ENCODE measurements at places on chromosomes 6 and 20.

DNA sequence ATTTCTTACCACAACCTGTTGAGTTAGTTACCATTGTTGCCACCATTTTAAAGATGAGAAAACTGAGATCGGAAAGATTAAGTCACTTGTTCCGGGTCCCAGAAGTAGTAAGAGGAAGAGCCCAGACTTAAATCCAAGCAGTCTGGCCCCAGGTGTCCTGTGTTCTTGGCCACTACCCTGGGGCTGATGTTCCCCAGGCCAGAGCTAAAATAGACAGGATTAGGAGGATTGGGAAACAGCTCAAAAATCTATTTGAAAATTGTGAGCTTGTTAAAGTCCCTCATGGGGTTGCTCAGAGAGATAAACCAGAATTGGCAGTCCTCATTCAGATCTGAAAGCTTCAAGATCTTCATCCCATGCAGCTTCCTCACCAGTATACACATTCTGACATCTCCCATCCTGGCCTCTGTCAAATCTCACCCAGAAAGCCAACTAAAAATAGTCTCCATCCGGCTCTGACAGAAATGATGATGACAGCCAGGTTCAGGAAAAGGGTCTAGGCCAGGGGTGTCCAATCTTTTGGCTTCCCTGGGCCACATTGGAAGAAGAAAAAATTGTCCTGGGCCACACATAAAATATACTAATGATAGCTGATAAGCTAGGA lies 62.0 kb downstream of the GFOD1 start:
- DNase-seq, result no peak

DNA sequence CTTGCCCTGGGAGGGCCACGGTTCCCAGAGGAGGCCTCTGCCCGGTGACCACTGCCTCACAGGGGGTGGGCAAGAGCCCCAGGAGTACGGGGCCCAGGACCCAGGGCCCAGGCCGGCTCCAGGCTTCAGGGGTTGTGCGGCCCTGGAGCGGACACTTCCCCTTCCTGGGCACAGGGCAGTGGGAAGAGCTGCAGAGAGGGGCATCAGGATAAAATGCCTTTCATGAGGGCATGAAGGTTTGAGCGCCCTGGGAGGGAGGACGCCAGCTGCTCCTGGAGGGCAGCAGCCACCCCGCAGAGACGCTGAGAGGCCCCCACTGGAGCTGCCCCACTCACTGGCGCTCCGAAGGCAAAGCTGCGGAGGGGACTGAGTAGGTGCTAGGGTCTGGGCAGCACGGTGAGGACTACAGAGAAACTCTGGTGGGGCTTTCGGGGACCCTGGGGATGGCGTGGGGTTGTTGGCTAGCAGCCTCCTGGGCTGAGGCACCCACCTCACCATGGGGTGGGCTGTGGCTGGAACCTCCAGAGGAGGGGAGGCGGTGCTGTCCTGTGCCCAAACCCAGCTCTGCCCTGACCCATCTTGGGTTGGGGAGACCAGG lies 10.4 kb downstream of the LAMA5 start:
- no peak for DNase-seq

- DNase-seq, result no peak
These were observed 58.9 kb downstream of the CDH4 start for GRCh38 chr20:61310954-61311353.

- no peak for DNase-seq
These were observed 20.5 kb downstream of the GCLC start for GRCh38 chr6:53524455-53524815.

DNA sequence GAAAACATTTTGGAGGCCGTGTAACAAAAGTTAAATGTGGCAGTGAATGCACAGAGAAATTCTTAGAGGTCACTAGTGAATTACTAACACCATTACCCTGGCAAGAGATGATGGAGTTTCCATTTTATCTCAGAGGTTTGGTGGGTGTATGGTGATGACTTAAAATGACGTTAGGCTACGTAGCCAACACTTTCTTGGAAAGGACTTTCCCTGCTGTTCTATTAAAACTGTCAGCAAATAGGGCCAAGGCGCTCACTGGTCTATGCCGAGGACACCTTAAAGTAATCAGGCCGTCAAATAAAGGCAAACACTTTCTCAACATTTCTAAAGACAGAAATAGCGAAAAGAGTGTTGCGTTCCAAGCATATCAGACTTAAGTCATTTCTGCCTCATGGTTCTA lies 160.8 kb downstream of the GMPR start:
- DNase-seq, result no peak

GRCh38 chr20:38114353-38114791 lies 50.7 kb downstream of the TGM2 start:
- no peak for DNase-seq

DNA sequence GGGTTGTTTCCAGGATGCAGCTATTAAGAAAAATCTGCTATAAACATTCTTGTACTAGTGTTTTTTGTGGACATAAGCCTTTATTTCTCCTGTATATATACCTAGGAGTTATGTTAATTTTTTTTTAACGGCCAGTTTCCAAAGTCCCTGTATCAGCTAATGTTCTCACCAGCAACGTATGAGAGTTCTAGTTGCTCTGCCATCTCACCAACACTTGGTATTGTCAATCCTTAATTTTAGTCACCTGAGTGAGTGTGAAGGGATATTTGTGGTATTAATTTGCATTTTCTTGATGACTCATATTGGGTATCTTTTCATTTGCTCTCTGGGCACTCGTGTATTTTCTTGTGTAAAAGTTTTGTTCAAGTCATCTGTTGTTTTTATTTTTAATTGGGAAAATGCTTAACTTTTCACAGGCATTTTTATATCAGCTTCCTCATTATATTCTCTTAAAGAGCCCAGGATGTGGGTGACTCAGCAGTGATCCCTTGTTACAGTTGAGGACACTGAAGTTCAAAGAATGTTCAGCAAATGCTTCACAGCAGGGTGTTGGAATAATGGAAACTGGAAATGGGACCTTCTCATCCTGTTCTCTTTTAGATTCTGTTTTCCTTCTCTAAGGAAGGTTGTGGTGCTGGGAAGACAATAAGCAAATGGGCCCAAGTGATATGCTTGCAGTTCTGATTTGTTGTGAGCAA lies 211.7 kb upstream of the PRND start:
- DNase-seq, result no peak

- DNase-seq, result no peak
These were observed 46.3 kb upstream of the ENTPD6 start for GRCh38 chr20:25148982-25149846.
